ENCODE measurements at places on chromosomes 4 and X.

DNA sequence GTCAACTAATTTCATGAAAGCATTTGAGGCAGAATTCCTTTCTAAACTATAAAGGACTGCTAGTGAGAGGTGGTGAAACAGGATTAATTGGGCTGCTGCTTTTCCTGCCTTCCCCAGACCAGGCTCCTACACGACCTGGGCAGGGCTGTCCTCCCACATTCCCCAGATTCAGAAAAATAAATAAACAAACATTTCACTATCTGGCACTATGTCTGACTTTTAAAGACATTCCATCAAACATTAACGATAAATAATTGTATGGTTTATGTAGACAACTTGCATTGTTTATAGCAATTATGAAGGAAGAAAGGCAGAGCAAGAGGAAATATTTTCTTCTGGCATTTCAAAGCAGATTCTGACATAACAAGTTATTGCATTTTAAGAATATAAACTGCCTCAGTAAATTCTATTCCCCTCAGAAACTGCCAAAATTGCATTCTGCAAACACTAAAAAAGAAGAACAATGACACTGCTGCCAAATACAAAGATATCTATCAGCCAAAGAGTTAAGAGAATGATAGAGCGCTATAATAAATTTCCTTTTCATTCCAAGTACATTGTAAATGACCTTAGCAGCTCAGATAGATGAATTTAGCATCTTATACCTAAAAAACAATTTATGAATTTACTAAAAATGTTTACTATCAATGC, 214.7 kb upstream of the INTU start:
- no peak for DNase-seq

DNA sequence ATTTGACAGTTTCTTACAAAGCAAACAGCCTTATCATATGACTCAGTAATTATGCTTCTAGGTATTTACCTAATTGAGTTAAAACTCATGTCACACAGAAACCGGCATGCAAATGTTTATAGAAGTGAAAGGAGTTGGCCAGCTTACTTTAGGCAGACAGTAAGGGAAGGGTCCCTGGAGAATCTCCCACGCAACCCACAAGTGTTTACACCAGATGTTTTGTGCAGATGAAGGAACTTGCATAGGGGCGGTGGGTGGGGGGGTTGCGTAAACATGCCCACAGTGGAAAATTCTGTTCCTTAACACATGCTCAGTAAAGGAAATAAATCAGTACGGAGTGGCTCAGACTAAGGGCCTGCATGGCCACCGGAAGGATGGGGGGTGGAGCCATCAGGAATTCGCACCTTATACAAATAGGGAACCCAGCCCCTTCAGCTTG, 330.5 kb upstream of the AADAT start:
- DNase-seq: no peak

DNA sequence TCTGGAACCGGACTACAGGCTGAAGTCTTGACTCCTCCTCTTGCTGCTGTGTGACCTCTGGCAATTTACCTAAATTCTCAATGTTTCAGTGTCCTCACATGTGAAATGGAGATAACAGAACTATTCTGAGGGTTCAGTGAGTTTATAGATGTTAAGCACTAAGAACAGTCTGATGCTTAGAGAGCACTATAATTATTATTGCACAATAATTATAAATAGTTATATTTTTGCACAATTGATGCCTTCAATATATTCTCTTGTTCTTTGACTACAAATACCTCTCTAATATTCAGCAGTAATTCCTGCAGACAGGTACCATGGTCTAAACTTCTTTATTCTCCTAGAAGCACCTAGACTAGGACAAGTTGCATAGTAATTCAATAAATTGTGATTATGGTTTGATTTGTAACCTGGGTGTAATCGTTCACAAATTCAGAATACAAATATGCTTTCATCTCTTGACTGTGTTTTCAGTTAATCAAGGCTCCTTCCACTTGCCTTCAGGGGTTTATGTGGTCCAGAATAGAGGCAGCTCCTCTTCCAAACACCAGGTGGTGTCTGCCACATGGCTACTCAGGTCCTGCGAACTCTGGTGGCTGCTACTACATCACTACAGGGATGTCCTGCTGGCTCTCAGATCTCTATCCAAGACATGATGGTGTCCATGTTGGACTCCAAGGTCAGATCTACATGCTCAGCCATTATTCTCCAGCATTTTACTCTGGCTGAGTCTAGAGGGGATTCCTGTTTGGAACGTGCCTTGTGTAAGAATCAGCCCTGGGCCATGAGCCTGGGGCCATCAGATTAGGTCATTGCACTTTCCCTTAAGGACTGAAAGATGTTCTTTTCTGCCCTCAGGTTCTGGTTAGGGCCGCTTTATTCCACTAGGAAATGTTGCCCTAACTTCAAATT, 103.4 kb downstream of the QRFPR start:
- DNase-seq: no peak

DNA sequence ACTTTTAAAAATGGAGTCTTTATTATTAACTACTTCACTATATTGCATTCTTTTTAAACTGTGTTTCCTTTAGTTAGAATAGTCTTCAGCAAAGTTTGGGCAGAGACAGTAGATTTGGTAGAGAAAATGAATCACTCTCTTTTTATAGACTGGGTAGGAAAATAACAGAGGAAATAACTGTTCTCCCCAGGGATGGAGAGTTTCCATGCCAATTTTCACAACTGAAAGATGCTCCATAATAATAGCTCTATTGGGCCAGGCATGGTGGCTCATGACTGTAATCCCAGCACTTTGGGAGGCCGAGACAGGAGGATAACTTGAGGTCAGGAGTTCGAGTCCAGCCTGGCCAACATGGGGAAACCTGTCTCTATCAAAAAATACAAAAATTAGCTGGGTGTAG, 13.1 kb downstream of the HSD17B13 start:
- no peak for DNase-seq

GRCh38 chr4:154497889-154498288, 6.3 kb upstream of the DCHS2 start:
- DNase-seq: no peak

DNA sequence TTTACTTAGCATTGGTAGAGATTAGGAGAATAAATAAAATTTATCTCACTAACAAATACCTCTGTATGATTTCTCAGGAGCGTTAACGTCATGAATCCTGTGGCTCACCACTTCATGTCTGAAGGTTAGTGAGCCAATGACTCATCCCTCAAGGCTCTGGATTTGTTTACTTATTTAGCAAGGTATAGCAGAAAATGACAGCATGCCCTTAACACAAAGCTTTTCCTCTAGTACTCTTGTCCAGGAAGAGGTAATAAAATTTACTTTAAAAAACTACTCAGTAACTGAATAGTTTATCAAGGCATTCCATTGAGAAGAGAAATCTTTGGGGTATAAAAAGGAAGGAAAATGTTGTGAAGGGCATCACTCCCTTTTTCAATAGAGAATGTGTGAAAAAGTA, 823.8 kb downstream of the CCSER1 start:
- no peak for DNase-seq

- DNase-seq: no peak
Observed at GRCh38 chr4:132132433-132132832, 1016.7 kb upstream of the PCDH10 start.

GRCh38 chr4:7906171-7906701, 33.4 kb downstream of the AFAP1 start:
- DNase-seq: no peak

DNA sequence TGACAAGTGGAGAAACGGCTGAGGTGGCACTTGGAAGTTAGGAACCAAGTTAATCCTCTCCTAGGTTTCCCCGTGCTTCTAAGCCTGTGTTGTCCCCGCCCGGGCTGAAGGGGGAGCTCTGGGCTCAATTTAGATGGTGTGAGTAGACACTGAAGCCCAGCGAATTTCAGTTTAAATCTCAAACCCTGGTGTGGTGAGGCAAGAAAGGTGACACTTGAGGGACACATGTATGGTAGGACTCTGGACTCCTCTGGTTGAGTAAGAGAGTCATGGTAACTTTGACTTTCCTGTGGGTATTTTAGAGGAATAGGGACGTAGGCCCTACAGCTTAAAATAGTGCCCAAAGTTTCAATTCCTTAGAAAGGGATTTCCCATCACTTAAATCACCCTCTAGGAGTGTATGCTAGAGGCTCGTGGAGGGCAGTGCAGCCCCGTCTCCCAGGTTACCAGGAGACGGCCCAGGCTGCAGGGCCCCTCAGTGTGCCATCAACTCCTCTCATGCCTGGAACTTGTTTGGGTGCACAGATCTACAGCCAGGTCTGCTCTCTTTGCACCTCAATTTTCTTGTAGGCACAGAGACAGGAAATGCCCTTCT, 24.0 kb downstream of the HAND2 start:
- no peak for DNase-seq

DNA sequence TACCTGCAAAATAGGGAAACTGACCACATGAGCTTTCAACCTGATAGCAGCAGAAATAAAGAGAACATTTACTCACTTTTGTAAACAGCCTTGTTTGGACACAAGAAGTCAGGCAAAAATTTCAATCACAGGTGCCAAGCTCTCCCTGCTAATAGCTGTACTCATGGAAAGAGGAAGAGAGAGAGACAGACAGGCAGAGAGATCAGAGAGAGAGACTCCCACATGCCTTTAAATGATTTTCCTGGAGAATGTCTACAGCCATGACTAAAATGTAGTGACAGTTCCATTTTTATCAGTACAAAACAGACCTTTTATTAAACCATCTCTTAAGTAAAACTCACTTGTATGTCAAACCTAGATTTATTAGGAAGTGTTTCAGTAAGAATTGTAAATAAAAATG, 752.9 kb downstream of the TRAM1L1 start:
- no peak for DNase-seq

DNA sequence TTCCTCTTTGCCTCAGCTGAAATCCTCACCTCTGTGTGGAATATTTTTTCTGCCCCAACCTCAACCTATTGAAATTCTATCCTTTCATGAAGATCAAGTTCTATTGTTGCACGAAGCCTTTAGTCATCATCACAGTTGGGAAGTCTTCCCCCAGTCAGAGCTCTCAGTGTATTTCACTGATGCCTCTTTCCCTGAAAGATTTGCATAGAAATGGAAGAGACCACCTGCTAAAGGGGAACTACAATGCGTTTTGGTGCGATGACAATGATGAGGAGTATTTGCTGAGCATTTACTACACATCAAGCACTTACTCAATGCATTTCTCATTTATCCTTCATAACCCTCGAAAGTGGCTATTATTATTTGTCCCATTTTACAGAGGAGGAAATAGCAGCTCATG, 151.2 kb upstream of the KLF3 start:
- DNase-seq: no peak

DNA sequence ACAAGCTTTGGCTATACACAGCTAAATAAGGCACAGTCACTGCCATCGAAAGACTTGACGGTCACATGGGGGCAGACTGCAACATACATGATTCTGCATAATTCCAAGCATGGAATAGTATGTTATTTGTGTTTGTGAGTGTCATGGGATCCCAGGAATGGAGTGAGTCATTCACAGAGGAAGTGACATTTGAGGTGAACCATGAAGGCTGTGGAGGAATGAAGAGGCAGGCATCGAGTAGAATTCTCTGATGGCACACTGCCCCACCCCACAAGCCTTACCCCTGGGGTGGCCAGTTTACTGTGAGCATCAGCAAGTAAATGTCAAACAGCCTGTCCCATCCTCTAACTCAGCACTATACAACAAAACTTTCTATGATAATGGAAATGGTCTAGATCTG, 619.7 kb downstream of the MID1IP1 start:
- no peak for DNase-seq

DNA sequence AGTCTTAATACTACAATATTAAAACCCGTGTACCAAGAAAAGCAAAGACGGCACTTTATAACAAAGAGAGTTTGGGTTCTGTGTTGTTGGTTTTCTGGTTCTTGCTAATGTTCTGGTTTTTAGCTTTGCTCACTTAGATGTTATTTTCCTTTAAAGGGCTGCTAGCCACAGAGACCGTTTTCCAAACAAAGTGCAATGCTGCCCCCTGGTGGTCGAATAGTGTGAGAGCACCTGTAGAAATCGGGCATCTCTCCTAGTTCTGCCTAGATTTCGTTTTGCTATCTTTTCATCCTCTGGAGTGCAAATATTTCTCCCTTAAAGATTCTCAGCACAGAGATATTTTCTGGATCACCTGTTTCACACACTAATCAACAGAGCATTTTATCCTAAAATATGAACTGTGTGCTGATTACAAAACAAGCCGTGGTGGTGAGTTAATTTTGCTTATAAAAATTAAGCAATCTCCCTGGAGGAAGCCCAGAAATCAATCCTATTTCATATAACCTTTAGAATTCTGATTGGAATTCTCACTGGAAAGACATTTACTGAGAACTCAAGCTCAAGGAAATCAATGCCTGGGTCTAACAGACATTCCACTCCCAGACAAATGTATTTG, 334.5 kb upstream of the NOCT start:
- no peak for DNase-seq

DNA sequence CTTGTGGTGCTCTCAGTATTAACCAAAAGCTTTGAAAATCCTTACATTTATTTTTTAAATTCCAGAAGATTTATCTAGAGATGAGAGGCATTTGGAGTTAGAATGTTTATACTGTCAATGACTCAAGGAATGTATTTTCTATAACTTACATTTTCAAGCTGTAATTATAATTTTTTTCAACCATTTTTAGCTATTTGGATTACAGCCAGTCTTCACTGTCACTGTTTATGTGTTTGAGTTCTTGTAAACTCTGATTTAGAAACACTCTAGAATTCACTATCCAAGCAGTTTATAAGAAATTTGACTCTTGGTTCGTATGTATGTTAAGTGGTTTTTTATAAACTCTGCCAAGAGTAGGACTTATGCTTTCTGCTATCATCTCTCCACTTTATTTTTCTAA, 36.7 kb upstream of the GUCY1A1 start:
- DNase-seq: no peak

GRCh38 chr4:70687392-70687791, 940 bp upstream of the UTP3 start:
- DNase-seq: no peak

GRCh38 chr4:22667332-22667940, 25.3 kb upstream of the GBA3 start:
- DNase-seq: no peak

DNA sequence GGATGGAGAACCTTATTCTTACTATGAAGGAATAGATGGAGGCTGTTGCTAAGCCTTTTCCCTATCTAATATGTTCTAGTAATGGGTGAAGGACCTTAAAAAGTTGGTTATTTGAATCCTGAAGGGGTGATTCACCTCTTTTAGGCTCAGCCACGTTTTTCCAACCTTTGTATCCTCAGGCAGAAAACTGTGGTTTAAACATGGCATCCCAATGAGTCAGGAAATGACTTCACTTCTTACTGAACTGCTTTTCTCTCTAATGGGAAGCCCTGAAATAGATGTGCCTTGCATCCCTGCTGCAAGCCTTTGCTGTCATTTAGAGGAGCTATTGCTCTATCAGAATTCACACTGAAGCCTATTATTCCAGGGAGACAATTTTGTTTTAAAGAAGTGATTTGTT, 191.0 kb upstream of the ARX start:
- peak; percentile 4 for DNase-seq

- no peak for DNase-seq
Observed at GRCh38 chr4:19346636-19347035, 905.1 kb upstream of the SLIT2 start.

Measured in BJ (cell line).